NCI-H1092 (cell line): ENCODE measurements at places on chromosomes 6 and 20.

DNA sequence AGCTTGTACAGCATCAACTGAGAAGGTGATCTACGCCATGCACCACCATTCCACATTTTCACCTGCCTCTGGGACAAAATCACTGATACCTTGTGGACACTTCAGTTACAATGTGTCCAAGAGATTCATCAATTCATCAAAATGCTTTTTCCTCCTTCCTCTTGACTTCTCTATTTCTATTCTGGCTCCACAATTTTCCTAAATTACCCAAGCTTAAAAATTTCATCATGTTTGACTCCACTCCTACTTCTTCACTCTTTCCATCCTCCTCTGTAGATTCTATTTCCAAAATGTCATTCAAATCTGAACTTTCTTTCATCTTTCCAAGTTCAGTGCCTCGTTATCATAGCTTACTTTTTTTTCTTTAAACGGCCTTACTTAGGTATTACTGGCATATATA lies 172.2 kb downstream of the BTBD9 start:
- no peak for DNase-seq

DNA sequence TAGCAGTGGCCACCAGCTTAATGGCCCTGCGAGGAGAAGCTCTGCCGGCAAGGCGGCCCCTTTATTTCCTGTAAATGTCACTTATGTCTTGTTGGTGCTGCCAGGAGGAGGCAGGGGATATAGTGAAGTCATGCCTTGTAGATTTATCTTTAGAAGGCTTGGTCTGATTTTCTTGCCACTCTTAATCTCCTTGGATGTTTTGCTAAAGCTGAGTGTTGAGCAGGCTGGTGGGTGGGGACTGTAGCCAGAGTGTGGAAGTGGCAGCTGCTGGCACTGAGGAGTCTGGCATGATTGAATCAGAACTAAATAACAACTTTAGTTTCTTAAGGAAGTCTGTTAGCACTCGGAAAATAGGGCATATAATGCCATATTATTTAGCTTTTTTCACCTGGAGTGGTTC lies 77.9 kb downstream of the PHF20 start:
- DNase-seq: no peak

- DNase-seq: no peak
Observed at GRCh38 chr20:25036331-25036936, 21.5 kb downstream of the ACSS1 start.

DNA sequence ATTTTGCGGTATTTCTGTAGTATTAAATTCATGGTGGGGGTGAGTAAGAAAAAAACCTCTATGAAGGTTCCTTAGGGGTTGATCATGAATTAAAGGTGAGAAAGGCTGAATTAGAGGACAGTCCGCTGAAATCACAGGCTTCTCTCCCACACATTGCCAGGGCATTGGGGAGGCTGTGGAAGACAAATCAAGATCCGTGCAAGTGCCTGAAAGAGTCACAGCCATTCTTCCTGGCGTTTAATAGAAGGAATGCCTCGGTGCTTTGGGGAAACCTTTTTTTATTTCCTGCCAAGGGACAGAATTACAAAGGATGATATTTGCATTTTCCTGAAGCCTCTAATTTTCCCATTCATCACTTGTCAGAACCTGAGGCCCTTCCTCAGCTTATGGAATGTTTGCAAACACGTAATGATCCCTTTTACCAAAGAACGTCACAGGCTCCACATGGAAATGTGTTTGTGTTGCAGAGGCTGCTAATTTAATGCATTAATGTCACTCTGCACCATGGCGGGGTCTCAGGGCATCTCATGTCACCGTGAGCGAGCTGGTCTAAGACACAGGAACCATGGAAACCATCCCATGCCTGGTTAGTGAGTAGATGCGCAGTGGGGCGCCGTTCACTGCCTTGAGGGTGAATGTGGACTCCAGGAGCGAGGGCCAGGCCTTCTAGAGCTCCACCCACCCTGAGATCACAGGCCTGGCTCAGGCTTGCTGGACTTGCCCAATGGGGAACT lies 185.9 kb upstream of the SULF2 start:
- no peak for DNase-seq

DNA sequence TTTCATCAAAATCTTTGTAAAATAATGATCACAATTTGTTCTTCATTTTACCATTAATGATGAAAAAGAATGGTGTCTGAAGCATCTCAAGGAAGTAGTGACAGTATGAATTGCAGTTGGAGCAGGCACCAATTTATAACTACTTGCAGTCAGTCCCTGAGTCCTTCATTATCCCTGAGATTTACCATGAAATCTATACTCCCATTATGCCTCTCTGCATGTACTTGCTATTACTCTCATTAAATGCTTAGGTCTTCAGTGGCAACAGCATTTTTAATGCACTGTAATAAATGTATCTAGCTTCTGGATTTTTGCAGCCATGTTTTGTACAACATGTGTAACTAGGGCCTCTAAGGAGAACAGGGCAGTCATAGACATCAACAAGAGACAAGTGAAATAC lies 708.8 kb downstream of the EYS start:
- DNase-seq: no peak

- no peak for DNase-seq
Observed at GRCh38 chr20:23513164-23513563, 22.2 kb downstream of the CST8 start.

- DNase-seq: no peak
Observed at GRCh38 chr6:144896871-144897270, 611.7 kb downstream of the UTRN start.

DNA sequence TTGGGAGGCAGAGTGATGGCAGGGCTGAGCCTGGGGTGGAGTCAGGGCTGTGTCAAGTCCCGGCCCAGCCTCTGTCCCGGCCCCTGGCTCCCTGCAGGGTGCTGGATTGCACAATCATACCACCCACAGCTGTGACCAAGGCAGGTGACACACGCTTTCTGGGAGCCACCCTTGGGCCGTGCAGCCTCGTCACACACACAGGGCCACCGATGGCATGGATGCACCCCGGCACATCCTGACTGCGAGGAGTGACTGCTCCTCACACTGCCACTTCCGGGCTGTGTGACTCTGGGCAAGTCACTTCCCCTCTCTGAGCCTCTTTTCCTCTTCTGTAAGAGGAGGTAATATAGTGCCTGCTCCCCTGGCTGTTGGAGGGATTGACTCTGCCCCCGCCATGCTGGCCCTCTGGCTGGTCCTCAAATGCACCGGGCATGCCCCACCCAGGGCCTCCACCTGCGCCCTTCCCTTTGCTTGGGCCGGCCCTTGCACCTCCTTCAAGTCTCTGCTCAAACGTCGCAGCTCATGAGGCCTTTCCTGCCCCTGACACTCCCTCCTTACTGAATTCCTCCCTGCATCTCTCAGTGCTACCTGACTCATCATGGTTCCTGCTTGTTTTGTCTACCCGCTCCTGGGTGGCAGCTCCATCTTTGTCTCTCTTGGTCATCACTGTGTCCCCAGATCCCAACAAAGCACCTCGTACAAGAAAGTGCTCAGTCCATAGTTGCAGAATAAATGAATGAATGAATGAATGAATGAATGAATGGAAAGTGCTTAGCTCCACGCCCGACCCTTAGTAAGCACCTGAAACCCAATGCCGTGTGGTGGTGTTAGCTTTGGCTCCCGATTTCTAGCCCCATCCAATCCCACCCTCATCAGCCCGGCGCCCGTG lies 93.5 kb downstream of the CEBPB start:
- DNase-seq: no peak
